ENCODE measurements at places on chromosomes 5 and 9.

DNA sequence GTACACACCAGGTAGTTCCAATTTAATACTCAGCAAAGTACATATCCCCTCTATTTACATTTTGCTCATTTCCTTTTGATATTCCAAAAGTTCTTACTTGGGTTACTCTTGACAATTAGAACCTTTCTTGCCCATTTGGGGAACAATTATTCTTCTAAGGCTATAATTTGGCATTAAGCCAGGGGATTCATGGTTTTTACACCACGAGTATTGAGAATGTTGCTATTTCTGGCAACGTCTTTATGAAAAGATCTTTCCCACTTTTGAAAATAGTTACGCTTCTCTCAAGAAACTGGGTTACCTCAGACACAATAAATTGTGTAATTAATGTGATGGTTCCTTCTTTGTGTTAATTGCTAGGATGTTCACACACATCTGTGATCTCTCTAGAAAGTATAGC, 11.5 kb upstream of the CAAP1 start:
- DNase-seq, result no peak

- no peak for DNase-seq
These were observed 219.0 kb downstream of the AOPEP start for GRCh38 chr9:94945197-94946144.

GRCh38 chr5:56053363-56053762, 58.6 kb upstream of the IL6ST start:
- DNase-seq, result no peak

DNA sequence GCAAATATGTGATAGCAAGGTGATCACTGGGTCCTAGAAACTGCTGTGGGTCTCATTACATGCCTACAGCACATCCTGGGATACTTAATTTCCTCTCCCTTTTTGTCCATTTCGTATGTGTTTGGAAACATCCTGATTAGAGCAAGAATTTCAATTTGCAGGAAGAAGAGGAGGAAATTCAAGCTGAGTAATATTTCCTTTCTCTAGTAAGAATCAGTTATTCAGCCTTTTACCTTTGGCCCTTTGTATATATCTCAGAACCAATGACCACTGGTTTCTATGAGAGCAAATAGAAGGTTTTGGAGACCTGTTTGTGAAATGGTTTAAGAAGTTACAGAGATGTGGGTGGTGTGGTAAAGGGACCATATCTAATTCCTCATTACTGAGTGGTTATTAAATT, 171.6 kb downstream of the RMI1 start:
- no peak for DNase-seq

GRCh38 chr5:56918054-56918453, 8.7 kb downstream of the SETD9 start:
- DNase-seq, result no peak

GRCh38 chr5:163585206-163585605, 79.8 kb downstream of the MAT2B start:
- no peak for DNase-seq

DNA sequence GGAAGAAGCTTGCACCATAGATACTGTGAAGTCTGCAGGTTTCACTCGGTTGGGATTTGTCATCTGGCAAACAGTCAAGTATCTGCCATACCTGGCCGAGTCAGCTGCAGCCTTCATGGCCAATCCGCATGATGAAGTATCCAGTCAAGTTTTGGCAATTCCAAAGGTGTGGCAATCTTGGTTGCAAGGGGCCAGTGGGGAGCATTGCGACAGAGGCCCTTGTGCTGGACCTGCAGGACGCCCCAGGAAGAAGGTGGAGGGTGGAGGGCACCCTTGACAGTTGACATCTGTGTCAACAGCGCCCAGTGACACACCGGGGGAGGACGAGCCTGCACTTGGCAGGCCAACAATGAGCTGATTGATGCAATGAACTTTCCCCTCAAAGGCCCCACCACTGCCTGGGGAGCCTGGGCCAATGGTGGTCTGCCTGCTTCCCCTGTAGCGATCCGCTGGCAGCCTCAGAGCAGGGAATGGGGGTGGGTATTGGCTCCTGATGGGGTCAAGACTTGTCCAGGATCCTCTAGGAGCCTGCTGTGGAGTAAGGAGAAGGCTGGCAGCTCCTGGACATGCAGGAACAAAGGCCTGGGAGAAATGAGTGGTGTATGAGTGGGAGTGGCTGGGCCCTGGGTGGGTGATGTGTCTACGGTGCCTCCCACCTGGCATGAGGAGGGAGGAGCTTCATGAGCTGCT, 122.8 kb upstream of the PITX1 start:
- no peak for DNase-seq

GRCh38 chr9:18791074-18791473, 241.9 kb downstream of the SAXO1 start:
- no peak for DNase-seq

DNA sequence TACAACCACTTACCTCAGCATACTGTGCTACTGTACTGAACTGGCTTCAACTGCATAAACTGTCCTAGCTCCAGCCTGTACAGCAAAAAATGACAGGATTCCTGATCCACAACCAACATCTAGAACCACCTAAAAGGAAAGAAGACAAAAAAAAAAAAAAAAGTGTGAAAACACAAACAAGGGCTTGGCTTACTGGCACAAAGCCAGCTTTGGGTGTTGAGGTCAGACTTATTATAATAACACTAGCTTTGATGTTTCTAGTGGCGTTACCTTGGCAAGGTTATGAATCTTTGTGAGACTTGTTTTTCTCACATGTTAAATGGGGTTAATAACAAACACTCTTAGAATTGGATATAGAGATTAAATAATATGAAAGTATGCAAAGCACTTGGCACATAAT, 148.5 kb upstream of the PUM3 start:
- no peak for DNase-seq

- DNase-seq, result no peak
These were observed 36.3 kb downstream of the MSX2 start for GRCh38 chr5:174760721-174761120.

DNA sequence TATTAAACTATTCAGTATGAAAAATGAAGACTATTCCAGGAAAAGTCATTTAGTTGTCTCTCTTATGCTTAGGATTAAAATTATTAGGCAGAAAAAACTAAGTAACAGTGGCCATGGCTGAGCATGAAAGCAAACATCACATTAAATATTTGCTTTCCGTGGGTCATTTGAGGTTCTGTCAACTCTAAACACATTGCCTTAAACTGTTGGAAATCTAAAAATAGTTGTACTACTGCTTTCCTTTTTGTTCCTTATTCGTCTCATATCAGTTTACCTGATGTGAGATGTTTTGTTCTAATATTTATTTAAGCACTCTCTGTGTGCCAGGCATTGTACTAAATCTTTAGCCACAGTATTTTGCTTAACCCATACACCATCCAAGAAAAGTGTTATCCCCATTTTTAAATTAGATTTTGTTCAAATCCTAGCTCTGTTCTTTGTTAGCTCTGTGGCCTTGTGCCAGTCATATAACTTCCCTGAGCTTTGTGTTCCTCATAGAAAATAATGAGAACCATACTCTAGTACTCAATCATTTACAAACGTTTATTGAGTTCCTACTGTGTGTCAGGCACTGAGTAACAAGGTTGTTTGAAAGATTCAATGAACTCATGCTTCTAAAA, 18.7 kb upstream of the ZNF608 start:
- DNase-seq, result no peak

DNA sequence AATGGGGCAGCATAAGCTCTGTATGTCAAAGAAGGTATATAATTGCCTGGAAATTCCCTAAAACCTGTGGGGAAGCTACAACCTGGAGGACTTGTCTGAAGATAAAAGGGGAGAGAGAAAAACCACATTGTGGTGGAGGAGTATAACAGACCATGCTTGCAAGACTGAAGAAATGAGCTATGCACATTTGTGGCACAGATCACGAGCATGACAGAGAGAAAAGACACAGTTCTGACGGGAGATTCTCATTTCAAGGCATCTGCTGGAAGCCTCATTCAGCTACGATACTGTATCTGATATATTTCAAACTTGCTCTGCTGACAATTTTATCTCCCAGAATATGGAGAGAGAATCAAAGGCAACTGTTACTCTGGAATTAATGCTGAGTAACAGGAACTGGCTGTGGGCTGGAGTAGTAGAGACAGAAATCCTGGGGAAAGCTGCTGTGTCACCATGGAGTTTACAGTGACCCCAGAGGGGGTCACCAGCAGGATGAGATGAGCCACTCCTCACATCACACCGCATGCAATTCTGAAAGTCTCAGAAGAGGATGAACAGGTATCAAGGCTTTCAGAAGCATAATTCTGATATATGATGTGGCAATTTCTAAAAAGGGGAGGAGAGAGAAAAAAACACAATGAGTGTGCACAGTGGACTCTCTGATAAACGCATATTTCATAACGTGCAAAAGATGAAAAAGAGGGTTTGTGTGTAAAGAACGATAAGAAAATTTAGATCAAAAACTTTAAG, 528.8 kb downstream of the IRX1 start:
- DNase-seq, result no peak

DNA sequence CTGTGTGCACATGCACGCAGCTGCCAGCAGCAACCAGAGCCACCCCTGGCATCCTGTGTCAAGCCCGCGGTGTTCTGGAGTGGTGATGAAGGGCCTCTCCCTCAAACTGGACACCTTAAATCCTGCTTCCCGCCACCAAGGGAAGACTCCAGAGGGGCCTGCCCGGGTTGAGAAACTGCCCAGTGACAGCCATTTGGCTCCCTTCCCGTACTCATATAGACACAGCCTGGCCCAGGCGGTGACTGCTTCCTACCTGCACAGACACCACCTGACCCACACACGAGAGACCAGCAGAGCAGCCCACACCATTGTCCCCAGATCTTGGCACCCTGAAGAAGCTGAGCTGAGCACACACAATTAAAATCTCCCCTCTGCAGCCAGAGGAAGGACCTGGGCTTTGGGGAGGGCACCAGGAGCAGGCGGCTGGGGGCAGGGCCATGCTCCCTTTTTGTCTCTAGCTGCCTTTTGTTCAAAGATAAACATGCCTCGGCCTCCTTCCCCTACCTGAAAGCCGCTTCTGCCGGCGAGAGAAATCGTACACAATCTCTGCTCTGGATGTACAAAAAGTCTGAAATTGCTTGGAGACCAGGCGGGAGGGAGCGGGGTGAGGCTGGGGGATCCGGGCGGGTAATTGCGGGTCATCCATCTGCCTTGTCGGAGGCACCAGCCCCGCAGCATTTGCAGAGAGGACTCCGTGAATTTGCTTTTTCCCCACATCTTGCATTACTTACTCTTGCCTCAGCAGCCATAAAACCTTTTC, 78.4 kb downstream of the TSPAN17 start:
- peak; percentile 47 for DNase-seq

DNA sequence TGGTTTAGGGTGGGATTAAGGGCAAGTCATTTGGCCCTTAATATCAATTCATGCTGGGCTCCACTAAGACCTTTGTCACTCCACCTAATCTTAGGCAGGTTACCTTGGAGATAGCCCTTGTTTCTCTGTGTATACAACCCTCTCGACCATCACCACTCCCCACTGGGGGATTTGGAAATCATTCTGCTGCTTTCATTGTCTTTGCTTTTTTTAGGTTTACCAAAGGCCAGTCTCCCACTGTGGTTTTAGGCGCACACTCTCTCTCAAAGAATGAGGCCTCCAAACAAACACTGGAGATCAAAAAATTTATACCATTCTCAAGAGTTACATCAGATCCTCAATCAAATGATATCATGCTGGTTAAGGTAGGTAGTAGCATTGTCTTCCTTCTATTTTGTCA, 6.2 kb downstream of the GZMK start:
- DNase-seq, result no peak

GRCh38 chr5:170865622-170866021, 3.8 kb downstream of the RANBP17 start:
- no peak for DNase-seq

GRCh38 chr5:1446602-1447343, 1.5 kb upstream of the SLC6A3 start:
- no peak for DNase-seq

DNA sequence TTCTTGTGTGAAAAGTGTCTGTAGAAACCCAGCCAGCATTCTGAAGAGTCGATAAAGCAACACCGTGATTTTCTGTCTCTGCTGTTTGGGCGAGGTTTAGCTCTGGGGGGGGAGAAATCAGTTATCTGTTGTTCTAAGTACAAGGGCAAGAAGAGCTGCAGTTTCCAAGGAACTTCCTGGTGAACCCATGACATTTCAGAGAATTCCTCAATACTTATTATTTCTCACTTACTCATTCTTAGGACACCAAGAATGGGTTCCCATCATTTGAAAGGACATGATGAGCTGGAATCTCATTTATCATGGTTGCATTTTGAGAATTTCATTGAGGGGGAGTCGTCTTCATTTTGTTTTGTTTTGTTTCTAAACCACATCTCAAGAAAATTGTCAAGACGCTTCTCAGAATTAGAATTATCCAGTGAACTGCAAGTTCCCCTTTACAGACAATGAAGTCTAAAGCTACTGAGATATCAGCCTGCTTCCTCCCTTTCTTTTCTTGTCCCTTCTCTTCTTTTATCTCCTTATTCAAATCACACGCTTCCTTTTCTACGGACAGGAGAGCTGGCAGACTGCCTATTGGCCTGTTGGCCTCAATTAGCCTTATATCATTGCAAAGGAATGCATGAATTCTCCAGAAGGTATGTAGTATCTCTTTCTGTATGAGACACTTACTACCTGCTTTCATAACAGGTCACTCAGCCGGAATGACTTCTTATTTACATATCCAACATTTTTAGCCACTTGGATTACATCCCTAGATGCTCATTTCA, 53.7 kb downstream of the ZNF462 start:
- no peak for DNase-seq

- no peak for DNase-seq
These were observed 88.7 kb downstream of the SYK start for GRCh38 chr9:90890146-90890810.

GRCh38 chr5:32522429-32523143, 62.8 kb upstream of the SUB1 start:
- no peak for DNase-seq

DNA sequence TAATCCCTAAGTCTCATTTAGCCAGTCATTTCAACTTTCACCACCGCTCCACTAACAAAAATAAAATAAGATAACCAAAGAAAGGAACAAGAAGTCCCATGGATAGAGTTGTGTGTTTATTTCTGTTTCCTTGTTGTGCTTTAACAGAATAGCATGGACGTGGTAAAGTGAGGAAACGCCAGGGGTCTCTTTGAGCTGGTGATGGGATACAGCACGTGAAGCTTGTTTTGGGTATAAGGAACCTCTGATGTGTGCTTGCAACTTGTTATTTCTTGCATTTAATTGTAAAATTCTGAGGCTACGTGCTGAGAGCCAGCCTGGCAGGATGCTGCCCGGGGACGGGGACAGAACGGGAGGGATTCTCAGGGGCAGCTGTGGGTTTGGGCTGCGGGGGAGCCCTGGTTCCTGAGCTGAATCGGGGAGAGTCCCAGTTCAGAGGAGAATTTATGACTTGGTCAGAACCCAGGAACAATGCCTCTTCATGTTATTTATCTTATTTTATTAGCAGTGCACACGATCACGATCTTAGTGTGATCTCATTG, 63.4 kb downstream of the ANKRD33B start:
- DNase-seq, result no peak
